ENCODE measurements at places on chromosomes 11 and 22.

- no peak for DNase-seq
Observed at GRCh38 chr11:20541503-20541902, 57.9 kb upstream of the SLC6A5 start.

DNA sequence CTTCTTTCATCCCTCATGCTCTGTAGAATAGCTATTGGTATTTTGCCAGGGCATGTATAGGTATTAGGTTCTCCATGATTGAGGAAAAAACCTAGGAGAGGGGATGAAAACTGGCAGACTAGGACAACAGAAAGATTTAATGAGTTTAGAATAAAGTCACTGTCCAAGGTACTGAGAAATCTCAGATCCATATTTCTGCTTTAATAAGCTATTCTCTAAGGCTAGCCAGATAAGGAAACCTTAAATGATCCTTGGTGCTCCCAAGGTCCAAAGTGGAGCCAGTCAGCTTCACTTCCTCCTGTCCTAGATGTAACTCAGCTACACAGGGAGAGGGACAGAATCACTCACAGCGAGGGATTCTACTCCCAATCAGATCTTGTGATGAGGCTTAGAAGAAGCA, 13.7 kb upstream of the CSNK2A3 start:
- DNase-seq, result no peak

- DNase-seq, result no peak
Observed at GRCh38 chr11:45063669-45064068, 82.8 kb upstream of the PRDM11 start.

DNA sequence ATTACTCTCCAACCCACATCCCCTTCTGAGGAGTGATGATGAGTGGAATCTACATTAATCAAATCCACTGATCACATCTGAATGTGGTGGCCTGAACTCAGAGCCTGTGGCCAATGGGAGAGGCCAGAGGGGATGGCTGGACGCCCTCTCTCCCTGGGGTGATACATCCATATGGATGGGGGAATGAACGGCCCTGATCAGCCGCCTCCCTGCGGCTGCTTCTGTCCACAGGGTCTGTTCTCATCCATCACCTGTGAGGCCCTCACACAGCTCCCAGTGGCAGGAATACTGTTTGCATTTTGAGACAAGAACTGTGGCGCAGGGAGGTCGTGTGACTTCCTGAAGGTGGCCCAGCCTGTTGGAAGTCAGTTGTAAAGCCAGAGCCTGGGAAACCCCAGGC, 78.3 kb upstream of the SHISAL1 start:
- no peak for DNase-seq

- no peak for DNase-seq
Observed at GRCh38 chr22:22933100-22933806, 45.6 kb downstream of the IGLL5 start.
